ENCODE measurements at places on chromosomes 13 and 19.

DNA sequence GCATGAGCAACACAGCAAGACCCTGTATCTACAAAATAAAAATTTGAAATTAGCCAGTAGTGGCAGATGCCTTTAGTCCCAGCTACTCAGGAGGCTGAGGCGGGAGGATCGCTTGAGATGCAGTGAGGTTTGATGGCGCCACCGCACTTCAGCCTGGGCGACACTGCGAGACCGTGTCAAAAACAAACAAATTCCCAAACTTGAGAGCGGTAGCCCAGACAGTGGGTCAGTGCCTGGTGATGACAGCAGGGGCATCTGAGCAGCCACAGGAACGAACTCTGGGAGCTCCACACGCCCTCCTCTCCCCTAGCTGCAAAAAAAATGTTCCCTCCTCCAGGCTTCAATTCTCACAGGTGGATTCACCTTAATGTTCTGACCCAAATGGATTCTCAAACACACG, 14.1 kb downstream of the ZNF490 start:
- DNase-seq: no peak

- peak; percentile 55 for DNase-seq
Observed at GRCh38 chr19:6677883-6678689, 8.1 kb upstream of the TNFSF14 start.

GRCh38 chr19:41408256-41408655, 10.6 kb downstream of the BCKDHA start:
- DNase-seq: no peak

DNA sequence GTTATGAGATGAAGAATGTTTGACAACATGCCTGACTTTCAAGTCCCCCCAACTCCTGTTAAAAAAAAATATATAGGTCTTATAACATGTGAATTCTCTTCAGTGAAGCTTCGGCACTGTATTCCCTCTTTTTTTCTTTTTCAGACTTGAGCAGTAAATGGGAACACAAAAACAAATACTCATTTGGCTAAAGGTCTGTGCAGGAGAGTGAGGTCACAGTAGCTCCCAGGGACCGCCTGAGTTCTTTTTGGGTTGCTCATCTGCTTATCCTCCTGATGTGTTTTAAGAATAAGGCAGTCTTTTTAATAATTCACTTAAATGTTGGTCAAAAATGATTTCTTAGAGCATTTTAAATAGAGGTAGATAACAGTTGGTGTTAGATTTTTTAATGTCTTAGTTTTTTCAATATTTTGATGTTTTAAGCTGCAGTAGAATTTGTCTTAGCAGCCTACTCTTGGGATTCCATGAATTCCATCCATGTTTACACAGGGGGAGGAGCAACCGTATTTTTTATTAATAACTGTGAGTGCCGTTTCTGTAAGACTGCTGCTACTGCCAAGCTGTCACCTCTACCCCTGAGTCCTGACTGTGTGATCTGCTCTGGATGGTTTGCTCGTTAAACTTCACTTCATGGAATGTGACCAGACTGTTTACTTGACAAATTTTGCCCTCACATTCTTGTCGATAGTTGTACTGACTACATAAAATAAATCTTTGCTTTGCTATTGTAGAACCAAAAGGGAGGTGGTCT, 14.9 kb downstream of the HNRNPM start:
- no peak for DNase-seq

DNA sequence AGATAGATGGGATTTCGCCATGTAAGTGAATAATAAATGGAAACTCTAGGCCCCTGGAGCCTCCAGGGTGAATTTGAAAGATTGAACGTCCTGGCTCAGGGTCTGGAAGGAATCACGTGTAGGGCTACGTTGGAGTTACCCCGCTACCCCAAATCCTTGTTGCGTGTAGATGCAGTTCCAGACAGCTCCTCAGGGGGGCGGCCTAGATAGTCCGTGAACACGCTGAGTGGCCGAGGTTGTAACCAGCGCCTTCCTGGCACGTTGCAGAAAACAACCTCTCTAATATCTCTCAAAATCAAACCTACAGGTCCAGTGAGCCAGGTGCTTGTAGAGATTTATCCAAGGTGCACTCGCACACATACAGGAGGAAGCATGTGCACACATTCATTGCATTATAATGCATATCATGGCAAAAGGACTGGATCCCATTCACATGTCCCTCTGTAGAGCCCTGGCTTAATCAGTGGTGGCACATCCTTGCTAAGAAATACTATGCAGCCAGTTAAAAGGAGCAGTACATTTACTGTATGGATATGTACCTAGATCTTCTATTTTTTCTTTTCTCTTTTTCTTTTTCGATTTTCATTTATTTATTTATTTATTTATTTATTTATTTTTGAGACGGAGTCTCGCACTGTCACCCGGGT, 2.5 kb upstream of the KEAP1 start:
- DNase-seq: peak; percentile 83

DNA sequence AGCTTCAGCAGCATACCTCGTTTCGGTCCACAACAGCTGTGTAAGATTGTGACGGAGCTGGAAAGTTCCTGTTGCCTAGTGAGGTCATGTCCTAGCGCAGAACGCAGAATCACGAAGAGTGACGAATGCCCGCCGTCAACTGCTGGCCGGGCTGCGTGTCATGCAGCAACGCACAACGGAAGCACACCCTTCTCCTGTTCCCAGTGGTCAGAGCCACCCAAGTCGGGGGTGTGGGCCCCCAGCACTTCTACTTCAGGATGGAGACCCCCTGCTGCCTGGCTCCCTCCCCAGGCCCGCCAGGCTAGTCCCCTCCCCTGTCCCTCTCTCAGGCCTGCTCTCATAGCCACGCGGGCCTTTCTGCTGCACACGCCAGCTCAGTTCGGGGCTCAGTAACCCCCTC, 25.9 kb downstream of the C2CD4C start:
- no peak for DNase-seq

- no peak for DNase-seq
Observed at GRCh38 chr13:110454956-110455355, 106.6 kb downstream of the RAB20 start.

GRCh38 chr19:49119411-49120324, at the start of gene PPFIA3:
PPFIA3 (plus strand) TSS chr19:49119544; CDS start chr19:49127874, 8,330 bp downstream.
- peak; percentile 50 for DNase-seq

DNA sequence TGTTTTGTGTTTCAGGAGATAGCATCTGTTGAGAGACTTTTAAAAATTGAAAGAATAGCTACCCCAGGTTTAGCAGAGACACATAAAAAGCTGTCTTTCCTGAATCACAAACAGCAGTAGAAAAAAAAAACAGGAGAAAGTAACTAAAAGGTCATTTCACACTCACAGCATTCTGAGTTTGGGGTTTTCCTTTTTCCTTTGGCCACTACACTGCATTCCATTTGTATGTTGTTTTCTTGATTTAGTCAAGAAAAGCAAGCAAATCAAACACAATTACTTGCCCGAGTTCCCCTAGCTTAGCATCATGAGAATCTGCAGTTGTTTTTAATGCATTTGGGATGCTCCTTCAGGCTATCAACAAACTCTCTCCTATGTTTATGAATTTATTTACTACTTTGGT, 161.0 kb downstream of the KCTD12 start:
- no peak for DNase-seq

- DNase-seq: peak; percentile 63
Observed at GRCh38 chr19:4456476-4456842, 1.1 kb downstream of the UBXN6 start.

DNA sequence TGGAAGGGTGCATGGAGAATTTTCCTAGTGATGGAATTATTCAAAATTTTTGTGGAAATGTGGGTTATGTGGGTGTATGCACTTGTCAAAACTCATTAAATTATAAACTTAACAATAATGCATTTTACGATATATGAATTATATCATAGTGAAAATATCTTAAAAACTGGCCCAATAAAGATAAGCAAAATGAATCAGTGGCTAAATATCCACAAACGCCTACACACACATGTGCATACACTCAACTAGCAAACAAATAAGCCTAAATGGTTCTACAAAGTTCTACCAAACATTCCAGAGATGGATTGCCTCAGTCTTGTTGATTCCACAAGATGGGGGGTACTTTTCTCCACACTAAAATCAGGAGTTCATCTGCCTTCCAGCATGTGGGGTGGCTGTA, 349.5 kb downstream of the TSHZ3 start:
- no peak for DNase-seq

All from suppressor macrophage treated with lipopolysaccharide for 4 hours (primary cell).